ENCODE measurements at places on chromosomes 7 and 10.

- H3K36me3 ChIP-seq, result no peaks in the 10 kb centered on the region
- no peaks in the 10 kb centered on the region for H3K27me3 ChIP-seq
- peaks cover 12% of the 10 kb centered on the region for H3K4me1 ChIP-seq
Observed at GRCh38 chr7:29090836-29091601, 55.3 kb downstream of the CPVL start.

DNA sequence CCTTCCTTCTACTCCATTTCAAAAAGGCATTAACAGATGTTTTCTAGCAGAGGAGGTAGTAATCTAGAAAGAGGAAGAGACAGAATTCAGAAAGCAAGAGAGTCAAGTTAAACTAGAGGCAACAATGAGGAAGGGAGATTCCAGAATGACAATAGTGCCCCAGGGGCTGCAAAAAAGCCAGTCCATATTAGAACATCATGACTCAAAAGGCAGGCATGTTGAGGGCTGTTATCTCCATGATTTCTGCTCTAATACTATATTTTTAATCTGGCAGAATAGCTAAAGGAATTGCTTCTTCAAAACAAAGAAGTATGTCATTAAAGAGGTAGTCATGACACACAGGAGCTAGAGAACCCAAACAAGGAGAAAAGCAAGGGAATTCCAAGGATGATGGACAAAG, 599.6 kb downstream of the INHBA start:
- H3K27me3 ChIP-seq, result no peaks in the 10 kb centered on the region
- no peaks in the 10 kb centered on the region for H3K36me3 ChIP-seq
- no peak overlapping the region for H3K27ac ChIP-seq
- DNase-seq, result no peak
- no peaks in the 10 kb centered on the region for H3K4me1 ChIP-seq

GRCh38 chr7:151927011-151927410, 29.2 kb upstream of the GALNTL5 start:
- H3K4me1 ChIP-seq, result peaks cover 43% of the 10 kb centered on the region
- H3K4me3 ChIP-seq, result no peak overlapping the region
- DNase-seq, result no peak

GRCh38 chr7:27868131-27868550, 128.2 kb downstream of the TAX1BP1 start:
- H3K27me3 ChIP-seq, result no peaks in the 10 kb centered on the region
- H3K4me1 ChIP-seq, result peaks cover 28% of the 10 kb centered on the region
- no peak overlapping the region for H3K4me3 ChIP-seq
- H3K36me3 ChIP-seq, result no peaks in the 10 kb centered on the region
- H3K27ac ChIP-seq, result no peak overlapping the region
- no peak for DNase-seq

GRCh38 chr10:86716466-86716865, 40.0 kb upstream of the BMPR1A start:
- H3K27ac ChIP-seq, result no peak overlapping the region
- no peaks in the 10 kb centered on the region for H3K36me3 ChIP-seq
- peaks cover 11% of the 10 kb centered on the region for H3K4me1 ChIP-seq

DNA sequence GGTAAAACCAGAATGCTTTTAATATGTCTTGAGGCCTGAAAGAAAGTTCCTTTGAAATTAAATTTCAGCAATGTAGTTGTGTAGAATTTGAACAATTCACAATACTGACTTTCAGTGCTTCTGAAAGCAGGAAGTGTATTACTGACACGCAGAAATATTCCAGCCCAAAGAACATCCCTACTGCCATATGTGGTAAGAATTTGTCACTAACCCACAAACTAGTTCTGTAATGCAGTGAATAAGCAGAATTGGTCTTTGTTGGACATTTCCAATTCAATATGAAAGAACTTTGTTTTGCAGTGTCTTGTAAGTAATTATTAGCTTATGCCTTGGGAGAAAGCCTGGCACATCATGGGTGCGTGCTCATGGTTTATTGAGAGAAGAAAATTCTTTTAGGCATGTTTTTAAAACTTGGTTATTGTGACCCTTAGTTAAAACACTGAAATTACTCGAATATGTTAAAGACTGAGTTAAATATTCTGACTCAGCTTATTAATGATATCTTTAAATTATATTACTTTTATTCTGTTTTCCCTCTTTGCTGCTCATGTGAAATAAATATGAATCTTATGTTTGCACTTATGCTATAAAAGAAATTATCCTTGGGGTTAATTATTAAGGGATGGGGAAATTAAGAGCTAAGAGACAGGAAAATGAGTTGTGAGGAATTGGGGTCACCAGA, 33.4 kb downstream of the PTPN12 start:
- no peak overlapping the region for H3K4me3 ChIP-seq
- H3K36me3 ChIP-seq, result peaks cover 4% of the 10 kb centered on the region
- H3K27me3 ChIP-seq, result no peaks in the 10 kb centered on the region

- no peaks in the 10 kb centered on the region for H3K36me3 ChIP-seq
- H3K4me3 ChIP-seq, result no peak overlapping the region
- no peak overlapping the region for H3K27ac ChIP-seq
Observed at GRCh38 chr7:128893251-128894100, 17.0 kb downstream of the KCP start.

GRCh38 chr10:29862923-29863614, 196.3 kb downstream of the JCAD start:
- H3K27me3 ChIP-seq, result no peaks in the 10 kb centered on the region
- no peaks in the 10 kb centered on the region for H3K36me3 ChIP-seq
- no peak overlapping the region for H3K4me3 ChIP-seq
- no peak for DNase-seq
- H3K4me1 ChIP-seq, result peaks cover 8% of the 10 kb centered on the region

DNA sequence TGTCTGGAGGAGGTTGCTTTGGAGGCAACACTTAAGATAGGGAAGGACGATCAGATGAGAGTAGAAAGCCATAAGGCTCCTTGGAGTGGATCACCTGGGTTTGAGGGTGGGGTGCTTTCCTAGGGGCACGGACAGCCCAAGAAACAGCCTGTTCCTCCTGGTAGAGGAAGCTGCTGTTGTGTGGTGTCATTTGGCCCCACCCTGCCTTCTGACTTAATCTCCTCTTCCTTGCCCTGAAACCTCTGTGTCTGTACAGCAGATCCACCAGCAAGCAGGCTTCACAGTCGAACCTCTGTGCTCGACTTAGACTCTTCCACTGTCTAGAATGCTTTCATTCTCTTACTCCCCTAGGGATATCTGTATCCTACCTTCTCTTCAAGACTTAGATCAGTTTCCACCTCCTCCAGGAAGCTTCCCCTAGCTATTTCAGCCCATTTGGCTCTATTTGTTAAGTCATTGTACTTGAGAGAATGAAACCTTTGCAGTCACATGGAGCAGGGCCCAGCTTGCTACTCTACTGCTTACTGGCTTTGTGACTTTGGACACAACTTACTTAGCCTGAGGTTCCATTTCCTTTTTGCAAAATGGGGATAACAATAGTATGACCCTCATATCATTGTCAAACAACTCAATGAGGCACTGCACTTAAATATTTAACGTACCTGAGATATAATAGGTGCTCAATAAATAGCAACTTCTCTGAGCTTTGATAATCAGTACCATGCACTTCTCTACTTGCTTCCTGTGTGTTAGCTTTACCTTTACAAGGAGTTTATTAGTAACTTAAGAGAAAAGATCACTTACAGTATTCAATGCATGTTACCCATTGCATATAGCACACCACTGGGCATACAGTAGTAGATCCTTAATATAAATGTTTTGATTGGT, 5.0 kb downstream of the MXI1 start:
- no peak overlapping the region for H3K27ac ChIP-seq
- no peaks in the 10 kb centered on the region for H3K36me3 ChIP-seq
- peaks cover 60% of the 10 kb centered on the region for H3K4me1 ChIP-seq
- H3K4me3 ChIP-seq, result no peak overlapping the region
- no peaks in the 10 kb centered on the region for H3K27me3 ChIP-seq

- H3K4me1 ChIP-seq, result peaks cover 26% of the 10 kb centered on the region
- no peaks in the 10 kb centered on the region for H3K27me3 ChIP-seq
- peak overlapping the region; percentile 59 for H3K27ac ChIP-seq
- H3K4me3 ChIP-seq, result no peak overlapping the region
- DNase-seq, result no peak
Observed at GRCh38 chr10:45581216-45581549, 91.4 kb downstream of the ZFAND4 start.

GRCh38 chr10:10233229-10233628, 784.4 kb upstream of the CELF2 start:
- H3K27me3 ChIP-seq, result no peaks in the 10 kb centered on the region
- no peak overlapping the region for H3K27ac ChIP-seq
- no peaks in the 10 kb centered on the region for H3K4me1 ChIP-seq
- no peak overlapping the region for H3K4me3 ChIP-seq
- H3K36me3 ChIP-seq, result no peaks in the 10 kb centered on the region
- no peak for DNase-seq

- H3K27ac ChIP-seq, result no peak overlapping the region
- H3K4me1 ChIP-seq, result peaks cover 16% of the 10 kb centered on the region
- H3K36me3 ChIP-seq, result no peaks in the 10 kb centered on the region
- no peak overlapping the region for H3K4me3 ChIP-seq
Observed at GRCh38 chr7:32073533-32073932, 3.3 kb upstream of the PDE1C start.

- no peak for DNase-seq
- H3K27ac ChIP-seq, result peak overlapping the region; percentile 45
- H3K4me3 ChIP-seq, result no peak overlapping the region
- H3K4me1 ChIP-seq, result peaks cover 35% of the 10 kb centered on the region
- H3K36me3 ChIP-seq, result no peaks in the 10 kb centered on the region
Observed at GRCh38 chr10:96641396-96642295, 54.8 kb upstream of the TM9SF3 start.

- no peaks in the 10 kb centered on the region for H3K36me3 ChIP-seq
- H3K27me3 ChIP-seq, result no peaks in the 10 kb centered on the region
- no peak overlapping the region for H3K27ac ChIP-seq
- H3K4me3 ChIP-seq, result no peak overlapping the region
Observed at GRCh38 chr10:74333174-74333573, 182.2 kb downstream of the ADK start.

DNA sequence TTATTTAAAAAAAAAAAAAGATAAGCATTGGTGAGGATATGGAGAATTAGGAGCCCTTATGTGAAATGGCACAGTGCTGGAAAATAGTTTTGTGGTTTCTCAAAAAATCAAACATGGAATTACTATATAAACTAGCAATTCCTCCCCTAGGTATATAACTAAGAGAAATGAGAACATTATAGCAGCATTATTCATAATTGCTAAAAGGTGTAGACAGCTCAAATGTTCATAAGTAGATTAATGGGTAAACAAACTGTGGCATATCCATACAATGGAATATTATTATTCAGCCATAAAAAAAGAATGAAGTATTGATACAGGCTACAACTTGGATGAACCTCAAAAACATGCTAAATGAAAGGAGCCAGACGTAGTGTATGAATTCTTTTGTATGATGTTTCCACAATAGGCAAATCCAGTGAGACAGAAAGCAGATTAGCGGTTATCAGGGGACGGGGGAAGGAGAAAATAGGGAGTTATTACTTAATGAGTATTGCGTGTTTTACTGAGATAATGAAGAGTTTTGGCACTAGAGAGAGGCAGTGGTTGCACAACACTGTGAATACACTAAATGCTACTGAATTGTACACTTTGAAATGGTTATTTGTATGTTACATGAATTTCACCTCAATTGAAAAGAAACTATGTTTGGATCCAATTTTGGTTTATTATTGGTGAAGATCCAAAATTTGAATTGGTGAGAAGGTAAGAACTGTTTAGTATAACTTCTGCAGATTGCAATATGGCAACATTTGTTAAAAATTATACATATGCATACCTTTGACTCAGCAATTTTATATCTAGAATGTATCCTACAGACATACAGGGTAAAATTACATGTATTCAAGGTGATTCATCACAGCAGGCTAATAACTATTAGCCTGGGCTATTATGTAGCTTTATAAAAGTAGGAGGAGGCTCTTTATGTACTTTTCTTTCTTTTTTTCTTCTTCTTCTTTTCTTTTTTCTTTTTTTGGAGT, 69.7 kb downstream of the VCL start:
- no peaks in the 10 kb centered on the region for H3K36me3 ChIP-seq
- H3K4me3 ChIP-seq, result no peak overlapping the region
- no peaks in the 10 kb centered on the region for H3K27me3 ChIP-seq
- H3K27ac ChIP-seq, result no peak overlapping the region

DNA sequence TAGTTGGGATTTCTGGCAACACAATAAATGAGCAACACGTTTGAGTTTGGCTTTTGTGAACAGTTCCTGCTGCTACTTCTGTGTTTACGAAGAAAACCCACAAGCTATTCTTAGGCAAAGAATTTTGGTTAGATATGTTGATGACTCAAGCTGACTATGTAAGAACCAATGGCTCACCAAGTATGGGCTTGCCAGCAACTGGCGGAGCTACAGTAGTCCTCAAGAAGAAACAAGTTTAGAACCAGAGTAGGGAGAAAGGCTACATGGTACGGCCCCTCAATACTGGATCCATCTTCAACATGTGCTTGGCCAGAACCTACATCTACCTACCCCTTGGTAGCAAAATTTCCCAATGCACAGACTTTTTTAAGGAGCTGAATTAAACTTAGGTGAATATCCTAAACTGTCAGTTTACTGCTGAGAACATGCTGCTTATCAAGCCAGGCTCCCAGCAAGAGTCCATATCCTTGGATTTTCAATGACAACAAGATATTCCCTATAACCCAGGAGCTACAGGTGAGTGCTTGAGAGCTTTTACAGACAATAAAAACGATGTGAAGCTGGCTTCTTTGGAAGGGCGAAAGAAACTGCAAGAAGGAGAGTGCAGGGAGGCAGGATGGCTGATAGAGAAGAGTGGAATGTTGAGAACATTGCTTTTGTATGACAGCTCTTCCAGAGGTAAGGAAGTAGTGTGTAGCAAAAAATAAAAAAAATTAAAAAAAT, 74.3 kb upstream of the ASAH2 start:
- peak; percentile 23 for DNase-seq
- no peaks in the 10 kb centered on the region for H3K4me1 ChIP-seq
- no peak overlapping the region for H3K27ac ChIP-seq

- H3K27ac ChIP-seq, result no peak overlapping the region
- no peaks in the 10 kb centered on the region for H3K4me1 ChIP-seq
- H3K4me3 ChIP-seq, result no peak overlapping the region
- no peaks in the 10 kb centered on the region for H3K36me3 ChIP-seq
Observed at GRCh38 chr10:110512461-110513187, 14.9 kb downstream of the DUSP5 start.

DNA sequence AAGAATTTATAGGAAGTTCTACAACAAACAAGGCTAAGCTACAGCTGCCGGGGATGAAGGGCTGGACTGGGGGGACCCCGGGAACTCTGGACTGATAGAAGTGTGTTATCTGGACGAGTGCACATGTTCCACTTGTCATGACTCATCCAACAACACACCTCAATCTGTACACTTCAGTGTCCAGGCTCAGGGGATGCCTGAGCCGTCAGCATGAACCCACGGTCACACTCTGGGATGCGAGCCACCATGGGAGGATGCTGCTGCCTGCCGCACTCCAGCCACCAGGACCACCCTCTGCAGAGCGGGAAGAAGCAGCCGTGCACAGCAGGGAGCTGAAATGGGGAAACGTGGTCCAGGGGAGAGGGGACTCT, 67.5 kb downstream of the MAD1L1 start:
- no peak overlapping the region for H3K27ac ChIP-seq
- H3K27me3 ChIP-seq, result no peaks in the 10 kb centered on the region
- H3K36me3 ChIP-seq, result no peaks in the 10 kb centered on the region
- H3K4me1 ChIP-seq, result no peaks in the 10 kb centered on the region
- DNase-seq, result no peak
